Kasumi-1 (cell line): ENCODE measurements at places on chromosomes 6 and 20.
A peak's percentile ranks its signal among the peaks of the same experiment; 100 is the strongest.

DNA sequence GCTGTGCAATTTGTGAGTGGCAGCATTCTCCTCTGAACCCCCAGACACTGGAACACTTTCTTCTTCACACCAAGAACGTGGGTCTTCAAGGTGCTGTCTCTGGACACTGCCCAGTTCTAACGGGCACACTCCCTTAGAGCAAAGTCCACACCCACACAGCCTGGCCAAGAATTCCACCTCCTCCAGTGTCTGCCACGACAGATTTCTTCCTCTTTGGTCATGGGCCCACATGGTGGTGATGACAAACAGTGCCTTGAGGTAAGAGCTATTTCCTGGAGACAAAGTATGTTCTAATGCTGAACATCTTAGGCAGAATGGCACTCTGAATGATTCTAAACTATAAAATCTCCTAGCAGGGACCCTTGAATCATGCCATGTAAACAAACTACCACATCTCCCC, 25.5 kb upstream of the SSTR4 start:
- no peak for DNase-seq

GRCh38 chr6:13831615-13832014, 17.3 kb upstream of the MCUR1 start:
- DNase-seq: no peak

- peak; percentile 79 for DNase-seq
Observed at GRCh38 chr6:112086744-112087135, 542 bp downstream of the TUBE1 start.

GRCh38 chr6:36610041-36610955, 16.1 kb downstream of the SRSF3 start:
- DNase-seq: no peak
